ENCODE measurements at places on chromosomes 7 and 10.

DNA sequence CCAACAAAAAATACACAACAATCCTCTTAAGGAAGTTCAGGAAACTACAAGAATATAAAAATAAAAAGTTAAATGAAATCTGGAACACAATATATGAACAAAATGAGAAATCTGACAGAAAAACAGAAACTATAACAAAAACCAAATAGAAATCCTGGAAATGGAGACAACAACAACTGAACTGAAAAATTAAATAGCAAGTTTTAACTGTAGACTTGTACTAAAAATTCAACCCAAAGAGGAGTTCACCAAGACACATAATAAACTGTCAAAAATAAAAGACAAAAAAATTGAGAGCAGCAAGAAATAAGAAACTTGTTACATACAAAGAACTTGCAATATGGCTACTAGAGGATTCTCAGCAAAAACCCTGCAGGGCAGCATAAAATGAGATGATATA lies 45.1 kb downstream of the HBP1 start:
- no peak for DNase-seq

- DNase-seq, result peak; percentile 21
Measured at GRCh38 chr7:20651960-20652544, 36.6 kb downstream of the ABCB5 start.

GRCh38 chr7:17709127-17709526 lies 231.2 kb downstream of the SNX13 start:
- no peak for DNase-seq

GRCh38 chr10:6678211-6678803 lies 98.2 kb upstream of the PRKCQ start:
- DNase-seq, result peak; percentile 38

DNA sequence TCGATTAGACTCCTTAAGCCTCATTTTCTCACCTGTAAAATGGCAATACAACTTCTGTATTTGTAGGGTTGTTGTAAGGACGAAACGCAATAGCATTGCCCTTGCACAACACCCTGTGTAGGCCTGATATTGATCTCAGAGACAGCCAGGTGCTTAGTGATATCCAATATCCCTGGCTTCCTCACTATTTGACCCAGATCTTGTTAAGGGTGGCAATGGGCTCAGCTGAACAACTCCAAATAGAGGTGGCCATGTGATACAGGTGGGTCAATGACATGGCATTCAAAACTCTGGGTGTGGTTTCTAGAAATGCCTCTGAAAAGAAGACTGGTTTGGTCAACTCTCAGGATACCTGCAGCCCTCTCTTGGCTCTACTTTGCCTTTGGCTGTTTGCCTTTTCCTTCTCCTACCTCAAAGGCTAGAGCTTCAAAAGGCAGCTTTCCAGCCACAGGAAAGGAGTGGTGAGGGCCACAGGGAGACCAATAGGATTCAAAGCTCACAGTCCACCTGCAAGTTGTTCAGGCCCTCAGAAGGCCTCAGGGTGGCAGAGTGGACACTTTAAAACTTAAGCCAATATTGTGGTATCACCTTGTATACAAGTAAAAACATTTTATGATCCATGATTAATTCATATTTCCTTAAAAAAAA lies 14.9 kb upstream of the GATAD1 start:
- DNase-seq, result no peak

DNA sequence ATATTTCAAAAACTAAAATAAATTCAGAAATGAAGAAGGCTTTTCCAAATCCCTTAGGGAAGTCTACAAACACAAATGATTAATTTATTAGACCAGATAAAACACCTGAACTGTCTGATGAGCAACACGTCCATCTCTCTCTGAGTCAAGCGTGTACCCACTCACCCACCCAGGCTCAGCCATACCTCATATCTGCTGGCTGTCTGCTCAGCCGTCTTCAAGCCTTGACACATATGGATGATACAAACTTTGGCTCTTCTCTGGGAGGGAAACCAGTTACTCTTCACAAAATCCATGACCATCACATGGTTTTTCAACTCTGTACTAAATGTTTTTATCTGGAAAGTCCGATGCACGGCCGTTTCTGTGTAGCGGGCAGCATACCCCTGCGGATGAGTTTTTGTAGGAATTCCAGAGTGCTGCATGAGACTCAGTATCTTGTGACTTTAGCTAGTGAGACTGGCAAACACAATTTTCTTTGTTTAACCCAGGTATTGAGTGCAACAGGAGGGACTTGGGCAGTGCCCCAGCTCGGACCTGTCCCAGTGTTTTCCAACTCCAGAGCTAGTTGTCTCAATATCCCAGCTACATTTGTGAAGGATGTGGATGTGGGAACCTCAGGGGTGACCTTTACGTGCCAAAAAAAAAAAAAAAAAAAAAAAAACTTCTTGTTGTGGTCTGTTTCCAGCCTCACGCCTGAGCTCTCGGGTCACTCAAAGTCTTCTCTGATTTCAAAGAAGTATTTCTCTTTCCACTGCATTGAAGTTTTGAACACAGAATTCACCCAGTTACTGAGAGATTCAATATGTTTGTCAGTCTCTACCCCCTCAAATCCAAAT lies at the start of gene C10orf90:
TSS of gene C10orf90 (minus strand) at position 638 of the 839 bp plus-strand sequence. CDS start at position 425, 213 bp downstream.
- no peak for DNase-seq

- no peak for DNase-seq
Measured at GRCh38 chr7:77447616-77448015, 31.5 kb upstream of the GSAP start.

DNA sequence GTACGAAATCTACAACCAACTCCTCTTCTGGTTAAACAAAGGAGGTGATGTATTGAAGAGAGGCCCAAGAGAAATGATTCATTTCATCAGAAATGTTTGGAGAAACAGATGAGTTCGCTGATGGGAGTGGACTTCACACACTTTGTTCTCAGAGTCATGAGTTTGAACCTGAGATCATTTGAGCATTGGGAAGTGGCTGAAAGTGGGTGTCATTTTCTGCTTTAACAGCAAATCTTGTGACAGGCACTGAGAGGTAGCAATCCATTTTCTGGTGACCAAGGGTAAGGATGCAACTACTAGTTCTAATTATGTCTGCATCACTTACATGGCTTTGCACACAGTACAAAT lies 51.4 kb downstream of the RBM20 start:
- DNase-seq, result peak; percentile 39

DNA sequence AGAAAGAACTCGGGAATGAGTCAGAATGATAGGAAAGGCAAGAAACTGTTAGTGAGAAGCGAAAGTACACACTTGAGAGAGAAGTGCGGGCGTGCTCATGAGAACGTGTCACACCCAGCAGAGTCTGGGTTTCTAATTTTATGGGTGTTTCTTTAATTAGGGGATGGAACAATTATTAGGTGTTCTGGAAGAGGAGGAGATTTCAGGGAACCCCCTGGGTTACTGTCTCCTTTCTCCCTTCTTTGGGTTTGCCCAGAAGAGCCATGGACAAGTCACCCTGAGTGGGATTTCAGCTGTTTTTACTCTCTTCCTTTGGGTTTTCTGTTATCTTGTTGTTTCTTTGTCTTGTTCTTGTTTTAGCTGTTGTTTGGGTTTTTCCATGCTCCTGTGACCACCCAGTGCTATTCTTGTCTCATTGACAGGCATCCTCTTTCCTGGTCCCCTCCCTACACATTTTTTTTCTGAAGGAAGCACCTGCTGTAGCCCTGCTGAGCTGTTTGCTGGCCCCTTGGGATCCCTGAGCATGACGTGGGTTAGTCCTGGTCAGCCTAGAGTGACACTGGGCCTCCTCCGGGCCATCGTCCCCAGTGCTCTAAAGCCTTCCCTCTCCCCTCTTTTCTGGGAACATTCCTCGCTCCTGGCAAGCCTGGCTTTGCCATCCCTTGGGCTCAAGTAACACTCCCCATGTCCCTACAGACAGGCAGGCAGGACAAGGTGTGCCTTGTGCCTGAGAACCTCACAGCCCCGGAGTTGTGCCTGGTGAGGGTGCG lies 3.5 kb downstream of the SH2D4B start:
- no peak for DNase-seq

DNA sequence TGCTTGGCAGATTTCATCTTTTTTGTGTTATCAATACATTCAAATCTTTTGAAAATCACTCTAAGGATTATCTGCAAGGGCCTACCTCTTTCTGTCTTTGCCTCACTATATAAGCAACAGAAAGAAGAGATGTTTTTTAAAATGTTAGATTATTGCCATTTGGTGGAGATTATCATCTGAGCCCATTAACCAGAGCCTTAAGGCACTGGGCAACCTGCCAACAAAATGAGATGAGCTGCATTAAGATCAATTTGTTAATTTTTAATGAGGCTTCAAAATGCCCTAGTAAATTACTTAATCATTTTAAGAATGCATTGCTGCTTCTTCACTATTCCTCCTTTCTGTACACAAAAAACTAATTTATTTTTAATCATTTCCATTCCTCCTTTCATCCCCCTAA lies 314.1 kb downstream of the SNX13 start:
- no peak for DNase-seq

DNA sequence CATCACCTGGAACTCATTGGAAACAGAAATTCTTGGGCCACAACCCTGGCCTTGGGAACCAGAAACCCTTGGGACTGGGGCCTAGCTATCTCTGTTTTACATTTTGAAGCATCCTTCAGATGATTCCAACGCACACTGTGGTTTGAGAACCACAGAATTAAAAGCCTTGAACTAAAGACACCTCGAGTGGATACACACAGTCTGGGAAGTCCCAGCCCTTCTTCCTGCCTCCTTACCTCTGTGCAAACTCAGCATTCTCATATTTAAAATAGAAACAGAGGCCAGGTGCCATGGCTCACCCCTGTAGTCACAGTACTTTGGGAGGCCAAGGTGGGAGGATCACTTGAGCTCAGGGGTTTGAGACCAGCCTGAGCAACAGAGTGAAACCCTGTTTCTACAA lies 12.9 kb downstream of the NPFFR1 start:
- DNase-seq, result no peak

DNA sequence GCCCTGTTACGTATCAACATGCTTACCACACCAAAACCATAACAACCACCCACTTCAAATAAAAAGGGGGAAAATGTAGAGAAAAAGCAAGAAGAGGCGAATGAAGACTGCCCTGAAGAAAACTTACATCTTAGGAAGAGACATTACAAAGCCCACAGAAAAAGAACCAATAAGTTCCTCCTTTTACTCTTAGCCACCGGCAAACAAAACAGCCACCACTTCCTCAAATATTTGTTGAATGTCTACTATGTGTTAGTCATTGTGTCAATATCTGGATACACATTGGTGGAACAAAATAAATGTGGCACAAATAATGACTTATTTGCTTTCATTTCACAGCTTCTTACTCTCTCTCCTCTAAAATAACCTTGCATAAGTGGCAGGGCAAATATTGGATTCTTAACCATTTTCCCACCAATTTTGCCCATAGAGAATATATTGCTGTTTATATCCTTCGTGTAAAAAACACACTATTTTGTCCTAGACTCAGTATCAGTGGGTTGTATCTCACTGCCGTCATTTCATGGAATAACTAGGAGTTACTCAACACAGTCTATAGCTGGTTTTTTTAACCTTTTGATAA lies 106.8 kb downstream of the ANK3 start:
- peak; percentile 95 for DNase-seq

GRCh38 chr10:31062856-31063255 lies 31.2 kb upstream of the ZNF438 start:
- no peak for DNase-seq

- DNase-seq, result peak; percentile 56
Measured at GRCh38 chr7:38574086-38574485, 57.1 kb downstream of the AMPH start.

DNA sequence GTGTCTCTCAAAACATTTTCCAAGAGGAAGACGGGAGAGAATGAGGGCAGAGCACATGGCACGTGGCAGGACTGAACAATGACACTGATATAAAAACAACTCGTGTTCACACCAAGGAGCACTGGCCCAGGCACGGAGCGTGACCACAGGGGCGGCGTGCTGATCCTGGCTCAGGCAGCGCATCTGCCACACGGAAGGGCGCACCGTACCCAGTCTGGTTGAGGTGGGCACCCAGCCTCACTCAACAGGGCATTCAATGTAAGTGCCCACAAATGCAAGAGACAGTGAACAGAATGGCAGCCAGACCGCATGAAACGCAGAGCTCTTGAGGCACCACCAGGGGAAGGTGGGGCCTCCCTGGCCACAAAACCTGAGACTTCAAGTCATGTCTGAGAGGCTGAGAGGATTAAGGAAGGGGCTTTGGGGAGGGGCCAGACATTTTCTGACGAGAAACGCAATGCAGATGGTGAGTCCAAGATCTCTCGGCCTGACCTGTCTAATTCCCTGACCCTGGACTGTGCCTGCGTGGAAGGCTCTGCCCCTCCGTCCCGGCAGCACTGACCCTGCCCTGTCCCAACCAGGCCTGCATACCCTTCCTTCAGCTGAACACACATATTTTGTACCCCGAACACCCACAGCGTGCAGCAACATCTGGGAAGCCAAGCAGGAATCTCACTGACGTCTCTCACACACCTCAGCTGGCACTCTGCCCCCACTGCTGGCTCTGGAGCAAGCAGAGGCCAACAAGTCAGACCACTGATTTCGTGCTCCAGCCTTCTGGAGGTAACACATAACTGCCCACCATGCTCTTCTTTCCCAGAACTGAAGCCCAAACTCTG lies 35.5 kb downstream of the VOPP1 start:
- no peak for DNase-seq

GRCh38 chr7:156576216-156577058 lies 64.1 kb upstream of the RNF32 start:
- no peak for DNase-seq

GRCh38 chr7:27324246-27324645 lies 81.6 kb downstream of the EVX1 start:
- no peak for DNase-seq

- DNase-seq, result peak; percentile 2
Measured at GRCh38 chr7:152527610-152528032, 91.8 kb upstream of the KMT2C start.

DNA sequence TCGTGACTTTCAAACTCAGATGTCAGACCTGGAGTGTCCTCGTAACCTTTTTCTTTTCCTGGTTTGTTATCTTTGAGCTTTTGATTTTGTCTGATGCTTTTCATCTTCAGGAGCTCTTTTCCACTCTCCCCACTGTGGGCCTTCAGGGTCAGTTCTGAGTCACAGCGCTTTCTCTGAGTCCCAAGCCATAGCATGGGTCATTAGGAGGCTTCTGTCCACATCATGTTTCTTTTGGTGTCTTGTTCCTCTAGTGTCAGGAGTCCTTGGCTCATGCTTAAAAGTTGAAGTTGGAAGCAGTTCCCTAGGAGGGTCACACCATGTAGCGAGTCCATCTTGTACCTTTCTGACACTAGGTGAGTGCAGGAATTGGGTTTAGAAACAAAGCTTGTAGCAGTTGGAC lies 40.3 kb downstream of the DAGLB start:
- no peak for DNase-seq

- peak; percentile 81 for DNase-seq
Measured at GRCh38 chr10:100878291-100878910, 34.4 kb upstream of the SLF2 start.

- no peak for DNase-seq
Measured at GRCh38 chr7:48102530-48102929, 13.5 kb downstream of the UPP1 start.

GRCh38 chr10:132276179-132276675 lies 31.5 kb downstream of the STK32C start:
- no peak for DNase-seq

GRCh38 chr10:126124046-126124445 lies 227.7 kb downstream of the FANK1 start:
- no peak for DNase-seq

- no peak for DNase-seq
Measured at GRCh38 chr7:15820319-15820718, 133.8 kb upstream of the MEOX2 start.

Data from fibroblast of skin of back (primary cell).